Stimulated activated naive B cell treated with anti-CD40 and anti-IgM and Interleukin-4, amounts not matched to agents 10 μg/mL and 1 μg/mL and 100 μg/mL, for 72 hours (primary cell): ENCODE measurements at places on chromosomes 1 and 21.

GRCh38 chr21:41425588-41425953 lies 468 bp upstream of the MX1 start:
- no peaks in the 10 kb centered on the region for H3K27me3 ChIP-seq
- peaks cover 8% of the 10 kb centered on the region for H3K36me3 ChIP-seq
- H3K4me1 ChIP-seq, result peaks cover 84% of the 10 kb centered on the region
- peak overlapping the region; percentile 99 for H3K4me3 ChIP-seq

DNA sequence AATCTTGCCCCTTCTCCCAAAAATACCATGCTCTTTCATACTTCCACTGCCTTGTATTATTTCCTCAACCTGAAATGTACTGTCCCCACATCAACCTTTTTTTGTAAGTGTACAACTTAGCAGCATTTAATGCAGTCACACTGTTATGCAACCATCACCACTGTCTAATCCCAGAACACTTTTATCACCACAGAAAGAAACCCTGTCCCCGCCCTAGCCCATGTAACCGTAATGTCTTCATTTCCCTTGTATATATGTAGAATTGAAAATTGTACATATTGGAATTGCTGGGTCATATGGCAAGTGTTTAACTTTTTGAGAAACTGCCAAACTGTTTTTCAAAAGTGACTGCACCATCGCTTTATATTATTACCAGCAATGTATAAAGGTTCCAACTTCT lies 37.4 kb downstream of the PTP4A2 start:
- no peaks in the 10 kb centered on the region for H3K27me3 ChIP-seq
- no peak overlapping the region for H3K4me3 ChIP-seq

- no peaks in the 10 kb centered on the region for H3K36me3 ChIP-seq
- no peaks in the 10 kb centered on the region for H3K27me3 ChIP-seq
- DNase-seq, result no peak
- H3K4me3 ChIP-seq, result no peak overlapping the region
- H3K27ac ChIP-seq, result no peak overlapping the region
- no peaks in the 10 kb centered on the region for H3K4me1 ChIP-seq
Measured at GRCh38 chr1:66452982-66453381, 81.0 kb upstream of the SGIP1 start.

- H3K27me3 ChIP-seq, result no peaks in the 10 kb centered on the region
- no peaks in the 10 kb centered on the region for H3K36me3 ChIP-seq
- peak overlapping the region; percentile 56 for H3K27ac ChIP-seq
- H3K4me3 ChIP-seq, result peak overlapping the region; percentile 73
- peak; percentile 62 for DNase-seq
Measured at GRCh38 chr1:151594143-151594625, 17.7 kb upstream of the SNX27 start.

- H3K36me3 ChIP-seq, result no peaks in the 10 kb centered on the region
- DNase-seq, result no peak
- no peaks in the 10 kb centered on the region for H3K27me3 ChIP-seq
- H3K4me1 ChIP-seq, result peaks cover 44% of the 10 kb centered on the region
- peak overlapping the region; percentile 99 for H3K27ac ChIP-seq
Measured at GRCh38 chr1:225468270-225469020, 40.6 kb upstream of the LBR start.
